ENCODE measurements at places on chromosomes 4 and X.
A peak's percentile ranks its signal among the peaks of the same experiment; 100 is the strongest.

DNA sequence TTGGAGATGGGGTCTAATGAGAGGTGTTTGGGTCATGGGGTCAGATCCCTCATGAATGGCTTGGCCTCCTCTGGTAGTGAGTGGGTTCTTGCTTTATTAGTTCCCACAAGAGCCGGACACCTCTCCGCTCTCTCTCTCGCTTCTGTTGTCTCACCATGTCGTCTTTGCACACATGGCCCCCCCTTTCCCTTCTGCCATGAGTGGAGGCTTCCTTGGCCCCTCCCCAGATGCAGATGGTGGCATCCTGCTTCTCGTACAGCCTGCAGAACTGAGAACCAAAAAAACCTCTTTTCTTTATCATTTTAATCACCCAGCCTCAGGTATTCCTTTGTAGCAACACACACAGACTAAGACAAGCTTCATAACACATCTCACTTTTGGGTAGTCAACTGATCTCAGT is 49.6 kb upstream of the SPRY1 start:
- DNase-seq, result no peak

- no peak for DNase-seq
These were observed 36.0 kb upstream of the ARSJ start for GRCh38 chr4:114015444-114015899.

- DNase-seq, result no peak
These were observed 127.7 kb downstream of the RBMX2 start for GRCh38 chrX:130529531-130529930.

DNA sequence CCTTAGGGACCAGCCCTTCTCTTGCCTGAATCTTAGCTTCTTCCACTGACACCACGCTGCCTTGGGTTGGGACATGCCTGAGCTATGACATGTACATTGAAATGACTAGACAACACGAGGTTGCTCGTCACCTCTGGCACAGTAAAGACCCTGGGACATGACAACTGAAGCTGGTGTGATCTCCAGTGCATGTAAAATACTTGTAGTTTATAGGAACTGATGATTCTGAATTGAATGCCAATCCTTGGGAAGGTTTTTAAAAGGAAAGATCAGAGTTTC is 100.7 kb upstream of the PGRMC2 start:
- no peak for DNase-seq

GRCh38 chrX:66920296-66920695 is 281.4 kb upstream of the EDA2R start:
- no peak for DNase-seq

- DNase-seq, result no peak
These were observed 156.1 kb downstream of the AFAP1 start for GRCh38 chr4:7783541-7783940.

GRCh38 chr4:122632396-122633143 is 11.7 kb upstream of the IL21 start:
- peak; percentile 48 for DNase-seq

GRCh38 chr4:187460016-187460415 is 535.6 kb upstream of the ZFP42 start:
- DNase-seq, result no peak

DNA sequence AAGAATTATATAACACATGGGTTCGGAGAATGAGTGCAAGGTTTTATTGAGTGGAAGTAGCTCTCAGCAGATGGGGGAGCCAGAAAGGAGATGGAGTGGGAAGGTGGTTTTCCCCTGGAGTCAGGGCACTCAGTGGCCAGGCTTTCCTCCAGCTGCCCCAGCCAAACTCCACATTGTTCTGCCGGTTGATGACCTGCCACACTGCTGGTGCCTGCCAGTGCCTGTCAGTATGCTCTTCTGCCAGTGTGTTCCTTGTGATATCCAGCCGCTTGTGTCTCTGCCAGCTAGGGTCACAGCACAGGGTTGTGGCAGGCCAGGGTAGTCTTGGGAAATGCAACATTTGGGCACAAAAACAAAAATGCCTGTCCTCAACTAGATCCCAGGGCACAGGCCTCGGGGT is 604.8 kb upstream of the TECRL start:
- DNase-seq, result no peak

DNA sequence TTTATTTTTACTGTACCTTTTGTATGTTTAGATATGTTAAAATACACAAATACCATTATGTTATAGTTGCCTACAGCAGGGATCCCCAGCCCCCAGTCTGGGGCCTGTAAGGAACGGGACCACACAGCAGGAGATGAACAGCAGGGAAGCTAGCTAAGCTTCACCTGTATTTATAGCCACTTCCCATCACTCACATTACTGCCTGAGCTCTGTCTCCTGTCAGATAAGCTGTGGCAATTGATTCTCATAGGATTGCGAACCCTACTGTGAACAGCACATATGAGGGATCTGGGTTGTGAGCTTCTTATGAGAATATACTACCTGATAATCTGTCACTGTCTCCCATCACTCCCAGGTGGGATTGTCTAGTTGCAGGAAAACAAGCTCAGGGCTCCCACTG is 73.9 kb downstream of the BMPR1B start:
- no peak for DNase-seq

GRCh38 chr4:65599340-65599739 is 70.9 kb downstream of the EPHA5 start:
- no peak for DNase-seq

DNA sequence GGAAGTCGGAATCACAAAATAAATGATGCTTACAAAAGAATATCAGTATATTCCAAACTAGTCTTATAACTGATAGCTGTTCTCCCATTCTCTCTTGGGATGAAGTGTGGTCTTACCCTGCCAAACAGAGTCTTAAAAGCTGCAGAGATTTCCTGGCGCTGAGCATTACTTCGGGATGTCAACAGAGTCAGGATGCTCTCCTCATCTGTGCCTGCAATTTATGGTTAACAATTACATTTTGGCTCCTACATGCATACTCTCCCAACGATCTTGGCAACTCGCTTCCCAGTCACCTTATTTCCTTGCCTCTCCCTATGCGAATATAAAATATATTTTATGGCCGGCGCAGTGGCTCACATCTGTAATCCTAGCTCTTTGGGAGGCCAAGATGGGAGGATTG is 12.2 kb downstream of the ANXA5 start:
- DNase-seq, result no peak

All from GM12878 (cell line).